Lung (tissue), 17 donors: ENCODE measurements at places on chromosomes 4 and X.

- DNase-seq: no peak
Observed at GRCh38 chr4:41148931-41149330, 65.4 kb downstream of the APBB2 start.

- no peak for DNase-seq
Observed at GRCh38 chrX:98481636-98482035, 1597.9 kb downstream of the RPA4 start.

- no peak for DNase-seq
Observed at GRCh38 chr4:86531440-86531839, 62.7 kb upstream of the PTPN13 start.

DNA sequence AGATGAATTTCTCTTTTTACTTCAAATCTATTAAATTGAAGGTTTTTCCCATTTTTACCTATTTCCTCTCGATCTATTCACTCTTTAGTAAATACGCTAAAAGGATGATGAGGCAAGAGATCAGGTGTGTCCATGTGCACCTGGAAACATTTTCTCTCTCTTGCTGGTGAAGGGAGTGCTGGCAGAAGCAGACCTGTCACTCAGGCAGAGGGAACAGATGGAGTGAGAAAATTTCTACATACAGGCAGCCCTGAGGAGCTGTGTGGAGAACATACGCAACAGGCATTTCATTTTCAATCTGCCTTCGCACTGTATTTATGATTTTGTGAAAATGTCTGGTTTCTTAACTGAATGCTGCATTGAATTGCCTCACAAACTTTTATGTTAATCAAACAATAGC is 249.5 kb downstream of the GPM6A start:
- no peak for DNase-seq

DNA sequence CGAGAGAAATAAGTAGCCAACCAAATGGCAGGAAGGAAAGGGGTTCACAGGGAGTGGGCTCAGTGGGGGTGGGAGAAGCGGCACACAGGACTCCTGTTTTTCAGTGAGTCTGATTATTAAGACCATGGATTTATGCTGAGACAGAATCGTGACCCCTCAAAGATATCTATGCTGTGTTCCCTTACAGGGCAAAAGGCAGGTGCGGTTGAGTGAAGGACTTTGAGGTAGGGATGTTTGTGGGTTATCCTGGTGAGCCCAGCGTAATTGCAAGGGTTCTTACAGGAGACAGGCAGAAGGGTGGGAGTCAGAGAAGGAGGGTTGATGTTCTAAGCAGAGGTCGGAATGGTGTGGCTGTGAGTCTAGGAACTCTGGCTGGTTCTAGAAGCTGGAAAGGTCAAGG is 73.0 kb downstream of the EVC start:
- DNase-seq: no peak

- DNase-seq: no peak
Observed at GRCh38 chr4:106424426-106424825, 55.8 kb upstream of the GIMD1 start.
